ENCODE measurements at places on chromosomes 1 and 21. TPM values are rescaled to one million over a fixed set of nuclear protein-coding genes. Genes with fewer than 3 reads are reported as not detected.
A peak's percentile ranks its signal among the peaks of the same experiment; 100 is the strongest.

DNA sequence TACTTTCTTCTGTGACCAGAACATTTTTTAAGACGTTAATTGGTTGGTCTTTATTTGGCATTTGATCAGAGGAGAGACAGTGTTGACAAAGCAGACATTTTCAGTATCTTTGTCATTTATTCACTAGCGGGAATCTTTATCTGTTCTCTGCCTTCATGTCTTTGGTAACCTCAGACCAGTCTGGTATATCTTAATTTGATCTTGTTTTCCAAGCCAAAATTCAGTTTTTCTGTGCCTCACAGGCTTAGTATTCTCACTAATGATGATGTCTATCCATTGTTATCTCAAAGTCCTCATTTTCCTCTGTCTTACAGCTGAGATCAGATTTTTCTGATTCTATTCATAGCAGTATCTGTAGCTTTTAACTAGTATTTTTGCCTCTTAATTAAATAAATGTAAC, 158.7 kb downstream of the GPR52 start:
- DNase-seq: no peak

GRCh38 chr1:95255826-95256225, 21.8 kb downstream of the RWDD3 start:
- DNase-seq: no peak

DNA sequence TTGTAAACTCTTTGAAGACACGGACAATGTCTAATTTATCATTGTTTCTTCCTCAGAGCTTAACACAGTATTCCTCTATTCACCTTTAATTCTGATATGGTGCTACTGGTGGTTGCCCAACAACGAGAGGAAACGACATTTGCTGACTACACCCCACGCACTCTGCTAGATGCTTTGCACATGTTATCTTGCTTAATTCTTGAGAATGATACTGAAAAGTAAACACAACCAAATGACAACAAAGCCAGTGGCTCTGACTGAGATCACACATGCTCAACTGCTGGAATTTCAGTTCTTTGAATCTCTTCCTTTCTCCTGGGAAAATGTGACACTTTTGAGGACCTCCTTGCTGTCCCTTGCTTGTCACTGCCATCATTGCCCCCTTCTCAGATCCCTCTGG, 37.2 kb upstream of the DDAH1 start:
- peak; percentile 86 for DNase-seq

- no peak for DNase-seq
Observed at GRCh38 chr1:59364037-59364436, 67.1 kb downstream of the FGGY start.

DNA sequence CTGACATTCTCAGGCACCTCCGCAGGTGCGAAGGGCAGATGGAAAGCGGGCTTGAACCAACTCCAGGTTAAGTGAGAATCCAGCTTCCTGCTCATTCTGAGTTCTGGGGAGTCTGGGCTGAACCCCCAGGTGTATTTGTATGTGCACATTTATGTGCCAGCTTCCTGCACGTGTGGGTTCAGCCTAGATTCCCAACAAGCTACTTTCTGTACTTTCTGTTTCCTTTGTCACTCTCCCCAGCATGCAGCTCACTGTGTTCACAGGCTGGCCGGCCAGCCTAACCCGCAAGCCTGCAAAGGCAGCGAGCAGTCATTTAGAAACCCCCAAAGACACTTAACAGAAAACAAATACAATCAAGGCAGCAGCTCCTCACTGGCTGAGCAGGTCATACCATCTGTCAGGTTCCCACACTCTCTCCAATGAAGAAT, 1.3 kb upstream of the IL19 start:
- no peak for DNase-seq

- peak; percentile 94 for DNase-seq
Observed at GRCh38 chr1:247294282-247294681, 37.4 kb downstream of the ZNF496 start.

DNA sequence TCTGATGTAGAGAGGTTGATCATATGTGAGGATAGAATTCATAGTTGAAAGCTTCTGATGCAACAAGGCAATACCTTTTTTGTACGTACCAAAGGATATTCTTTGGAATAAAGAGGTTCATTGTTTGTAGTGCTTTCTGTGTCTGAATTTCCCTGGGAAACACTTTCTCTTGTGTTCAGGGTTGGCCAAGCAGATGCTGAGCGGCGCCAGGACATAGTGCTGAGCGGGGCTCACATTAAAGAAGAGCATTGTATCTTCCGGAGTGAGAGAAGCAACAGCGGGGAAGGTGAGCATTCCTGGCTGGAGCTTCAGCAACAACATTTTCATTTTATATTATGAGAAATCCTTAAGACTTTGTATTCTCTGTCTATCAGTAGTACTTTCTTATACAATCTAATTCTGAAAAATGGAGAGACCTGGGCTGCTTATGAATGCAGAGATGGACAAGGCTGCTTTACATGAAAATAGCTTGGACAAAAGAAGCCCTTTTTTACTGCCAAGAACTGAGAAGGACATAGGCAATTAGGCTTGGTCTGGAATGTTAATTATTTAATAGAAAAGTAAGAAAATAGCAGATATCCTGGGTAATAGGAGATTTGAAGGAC, 85.2 kb downstream of the KIF1B start:
- DNase-seq: no peak

- no peak for DNase-seq
Observed at GRCh38 chr1:18116777-18117176, 9.2 kb downstream of the IGSF21 start.

- DNase-seq: no peak
Observed at GRCh38 chr1:88911161-88911560, 19.8 kb upstream of the GTF2B start.

GRCh38 chr1:11908095-11908675, 18.0 kb downstream of the KIAA2013 start:
- peak; percentile 100 for DNase-seq

DNA sequence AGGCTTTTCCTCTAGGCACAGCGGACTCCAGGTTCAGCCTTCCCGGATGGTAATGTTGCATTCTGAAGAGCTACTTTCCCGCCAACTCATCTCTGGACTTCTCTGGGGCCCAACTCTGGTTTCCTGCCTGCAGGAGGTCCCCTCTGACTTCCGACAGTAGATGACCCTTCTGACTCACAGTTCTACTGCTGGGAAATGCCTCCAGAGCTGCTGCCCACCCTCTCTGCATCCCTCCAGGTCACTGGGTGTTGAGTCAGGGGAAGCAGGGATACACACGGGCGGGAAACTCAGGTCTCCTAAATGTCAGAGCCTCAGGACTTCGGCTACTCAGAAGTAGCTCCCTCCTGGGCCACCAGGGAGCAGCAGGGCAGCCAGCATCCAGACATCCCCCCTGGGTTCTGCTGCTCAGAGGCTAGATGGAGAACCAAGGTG, 2.1 kb upstream of the KIF21B start:
- peak; percentile 79 for DNase-seq

DNA sequence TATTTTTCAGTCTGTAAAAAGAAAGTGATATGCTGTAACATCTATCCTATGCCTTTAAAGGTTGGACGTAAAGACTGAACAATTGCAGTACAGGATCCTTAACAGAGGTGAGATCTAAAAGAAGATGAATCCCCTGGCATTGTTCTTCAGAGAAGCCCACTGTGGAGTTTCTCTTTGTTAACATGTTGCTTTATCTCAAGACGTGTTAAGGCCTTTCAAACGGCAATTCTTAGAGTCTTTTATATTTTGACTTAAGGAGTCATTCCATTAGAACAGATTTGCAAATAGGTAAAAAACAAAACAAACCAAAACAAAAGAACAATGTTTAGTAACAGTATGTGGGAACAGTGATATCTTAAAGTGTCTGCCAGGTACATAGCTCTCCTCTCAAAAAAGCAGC, 225.1 kb upstream of the ZP4 start:
- no peak for DNase-seq

GRCh38 chr1:159653201-159653600, 61.2 kb downstream of the CRP start:
- no peak for DNase-seq

Gene IGSF21
- not detected for polyA plus RNA-seq

Gene MYOC
- not detected for polyA plus RNA-seq

Gene VWA5B1
- polyA plus RNA-seq: not detected

Gene PDZK1IP1
- not detected for polyA plus RNA-seq

Gene POMGNT1
- polyA plus RNA-seq: 65.3 TPM

Gene WDR47
- 7.4 TPM for polyA plus RNA-seq

Gene ADAMTS5
- 0.58 TPM for polyA plus RNA-seq

Measured in IMR-90 (cell line).